ENCODE measurements at places on chromosomes 12 and 14.

GRCh38 chr14:73770977-73771847 is 57.0 kb upstream of the PNMA1 start:
- DNase-seq, result no peak

GRCh38 chr12:12327802-12328201 is 22.2 kb downstream of the MANSC1 start:
- no peak for DNase-seq

DNA sequence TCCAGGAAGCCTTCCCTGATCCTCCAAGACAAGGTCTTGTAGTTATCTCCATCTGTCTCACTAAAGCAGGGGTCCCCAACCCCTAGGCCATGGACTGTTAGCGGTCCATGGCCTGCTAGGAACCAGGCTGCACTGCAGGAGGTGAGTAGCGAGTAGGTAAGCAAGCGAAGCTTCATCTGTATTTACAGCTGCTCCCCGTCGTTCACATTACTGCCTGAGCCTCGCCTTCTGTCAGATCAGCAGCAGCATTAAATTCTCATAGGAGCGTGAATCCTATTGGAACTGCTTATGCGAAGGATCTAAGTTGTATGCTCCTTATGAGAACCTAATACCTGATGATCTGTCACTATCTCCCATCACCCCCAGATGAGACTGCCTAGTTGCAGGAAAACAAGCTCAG is 12.4 kb upstream of the NFYB start:
- no peak for DNase-seq

DNA sequence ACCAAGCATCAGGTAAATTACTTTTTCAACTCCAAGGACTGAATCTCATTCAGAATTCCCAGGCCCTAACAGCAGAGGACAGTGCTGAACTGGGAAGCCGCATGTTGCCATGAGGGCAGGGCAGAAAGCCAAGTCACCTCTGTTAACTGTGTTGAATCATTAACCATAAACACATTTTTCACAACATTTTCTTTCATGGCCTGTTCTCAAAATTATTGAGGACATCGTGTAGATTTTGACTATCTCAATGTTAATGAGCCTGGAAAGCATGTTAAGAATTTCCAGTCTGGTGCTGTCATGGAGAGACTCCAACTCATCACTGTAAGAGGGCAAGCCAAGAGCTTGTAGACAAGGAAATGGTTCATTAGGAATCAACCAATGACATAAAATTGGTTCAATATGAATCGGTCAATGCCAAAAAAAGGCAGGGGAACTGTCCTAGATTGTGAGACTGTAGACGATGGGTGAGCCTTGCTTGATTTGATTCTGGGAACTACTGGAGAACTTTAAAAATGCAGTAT is 33.7 kb downstream of the CPM start:
- no peak for DNase-seq

DNA sequence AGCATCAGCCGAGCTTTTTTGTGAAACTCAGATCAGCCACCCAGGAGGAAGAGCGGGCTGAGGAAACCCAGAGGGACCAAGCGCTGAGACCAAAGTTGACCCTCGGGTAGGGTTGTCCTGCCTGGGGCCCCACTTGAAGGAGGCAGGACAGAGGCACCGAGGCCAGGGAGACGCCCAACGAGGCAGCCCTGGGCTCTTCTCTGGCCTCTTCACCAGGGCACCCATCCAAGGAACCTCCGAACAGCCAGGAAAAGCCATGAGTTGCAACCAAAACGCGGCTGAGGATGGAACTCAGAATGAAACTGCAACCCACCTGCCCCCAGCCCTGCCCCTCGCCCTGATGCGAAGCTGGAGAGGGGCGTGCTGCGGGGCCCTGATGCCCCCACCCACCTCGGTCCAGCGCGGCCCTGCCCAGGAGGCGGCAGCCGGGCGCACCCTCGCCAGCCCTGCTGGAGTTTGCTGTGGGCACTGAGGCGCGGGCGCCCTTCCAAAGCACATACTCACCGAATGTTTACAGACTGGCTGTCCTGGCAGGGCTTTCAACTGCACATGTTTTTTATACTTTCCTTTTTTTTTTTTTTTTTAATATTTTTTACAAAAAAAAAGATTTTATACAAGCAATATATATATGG is 41.9 kb downstream of the JDP2 start:
- DNase-seq, result peak; percentile 6
